AG10803 (cell line): ENCODE measurements at places on chromosomes 3 and 15.
A peak's percentile ranks its signal among the peaks of the same experiment; 100 is the strongest.

GRCh38 chr15:47404877-47405276 is 312.4 kb upstream of the SEMA6D start:
- no peak for DNase-seq

- DNase-seq, result peak; percentile 61
Observed at GRCh38 chr3:151589311-151589710, 128.4 kb upstream of the IGSF10 start.

DNA sequence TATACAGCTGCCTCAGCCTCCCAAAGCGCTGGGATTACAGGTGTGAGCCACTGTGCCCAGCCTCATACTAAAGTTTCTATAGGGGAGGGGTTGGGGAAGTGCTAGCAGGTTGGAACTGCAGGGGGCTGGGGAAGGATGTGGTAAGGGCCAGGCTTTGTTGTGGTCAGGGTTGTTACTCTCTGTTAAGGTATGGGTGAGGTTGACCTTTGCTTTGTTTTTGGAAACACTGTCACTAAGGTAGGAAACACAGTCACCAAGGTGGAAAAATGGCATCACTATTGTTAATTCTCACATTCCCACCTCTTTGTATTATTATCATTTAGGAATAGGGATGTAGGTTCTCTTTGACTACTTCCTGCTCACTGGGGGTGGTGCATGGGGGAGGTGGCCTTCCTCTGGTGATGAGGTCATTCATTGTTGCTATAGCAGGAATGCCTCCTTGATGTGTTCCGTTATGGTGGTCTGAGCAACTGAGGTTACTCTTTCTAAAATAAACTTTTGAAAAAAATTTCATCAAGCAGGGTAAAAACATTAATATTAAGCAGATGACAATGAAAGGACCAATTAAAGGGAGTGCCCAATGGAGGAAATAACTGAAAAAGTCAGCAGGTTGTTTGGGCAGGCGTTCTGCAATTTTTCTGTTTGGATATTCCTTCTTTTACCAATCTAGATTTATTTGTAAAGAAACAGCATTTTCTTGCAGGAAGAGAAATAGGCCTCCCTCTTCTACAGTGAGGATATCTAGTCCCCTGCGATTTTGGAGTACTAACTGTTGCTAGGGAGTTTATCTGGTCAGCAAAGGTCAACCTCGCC is 150.5 kb downstream of the WDR76 start:
- no peak for DNase-seq

DNA sequence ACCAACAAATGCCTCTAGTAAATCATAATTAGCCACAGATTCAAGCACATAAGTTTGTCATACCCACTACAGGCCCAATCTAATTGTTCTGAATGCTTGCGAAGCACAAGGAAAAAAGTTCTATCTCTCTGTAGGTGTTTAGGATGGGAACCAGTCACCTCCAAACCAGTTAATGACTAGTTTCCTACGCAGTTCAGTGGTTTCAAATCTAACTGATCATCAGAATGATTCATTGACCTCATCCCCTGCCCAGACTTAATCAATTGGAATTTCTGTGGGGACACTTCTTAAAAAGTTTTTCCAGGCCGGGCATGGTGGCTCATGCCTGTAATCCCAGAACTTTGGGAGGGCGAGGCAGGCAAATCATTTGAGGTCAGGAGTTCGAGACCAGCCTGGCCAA is 24.3 kb upstream of the MASP1 start:
- DNase-seq, result peak; percentile 48

DNA sequence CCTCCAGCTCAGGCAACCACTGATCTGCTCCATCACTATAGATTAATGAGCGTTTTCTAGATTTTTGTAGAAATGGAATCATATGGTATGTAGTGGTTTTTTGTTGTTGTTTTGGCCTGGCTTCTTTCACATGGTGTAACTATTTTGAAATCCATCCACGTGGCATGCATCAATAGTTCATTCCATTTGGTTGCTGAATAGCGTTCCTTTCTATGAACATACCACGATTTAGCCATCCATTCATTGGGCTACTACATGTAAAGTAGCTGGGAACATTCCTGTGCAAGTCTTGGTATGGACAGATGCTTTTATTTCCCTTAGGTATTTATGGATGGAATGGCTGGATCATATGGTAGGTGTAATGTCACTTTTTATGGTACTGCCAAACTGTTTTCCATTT is 10.7 kb upstream of the CHSY1 start:
- peak; percentile 93 for DNase-seq

DNA sequence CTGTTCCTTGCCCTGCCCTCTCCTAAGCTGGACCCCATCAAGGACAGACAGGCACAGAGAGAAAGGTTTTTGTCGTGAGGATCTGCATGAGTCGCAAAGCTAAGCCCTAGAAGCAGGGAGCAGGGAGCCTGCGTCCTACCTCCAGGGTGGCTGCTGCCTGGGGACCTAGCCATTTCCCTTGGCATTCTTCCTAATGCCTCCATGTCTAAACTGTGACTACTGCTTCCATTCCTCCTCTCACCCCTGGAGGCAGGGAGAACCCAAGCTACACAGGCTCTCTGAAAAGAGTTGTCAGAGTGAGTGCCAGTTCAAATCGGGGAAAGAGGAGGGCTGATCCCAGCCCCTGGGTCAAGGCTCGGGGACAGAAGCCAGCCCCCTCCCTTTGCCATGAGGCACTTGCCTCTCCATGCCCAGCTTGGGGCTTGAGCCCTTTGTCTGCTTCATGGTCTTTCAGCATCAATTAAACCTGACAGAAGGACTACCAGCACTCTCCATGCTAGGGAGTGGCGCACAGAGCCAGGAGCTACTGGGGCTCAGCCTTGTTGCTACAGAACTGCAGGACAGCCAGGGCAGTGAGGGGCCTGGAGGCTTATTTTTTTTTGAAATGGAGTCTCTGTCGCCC is 2.4 kb downstream of the GCHFR start:
- no peak for DNase-seq

- no peak for DNase-seq
Observed at GRCh38 chr15:41407341-41407740, 5.0 kb upstream of the NDUFAF1 start.

GRCh38 chr3:129234441-129234840 is 15.0 kb upstream of the COPG1 start:
- DNase-seq, result no peak

- no peak for DNase-seq
Observed at GRCh38 chr15:42863572-42864239, 56.9 kb downstream of the TTBK2 start.

DNA sequence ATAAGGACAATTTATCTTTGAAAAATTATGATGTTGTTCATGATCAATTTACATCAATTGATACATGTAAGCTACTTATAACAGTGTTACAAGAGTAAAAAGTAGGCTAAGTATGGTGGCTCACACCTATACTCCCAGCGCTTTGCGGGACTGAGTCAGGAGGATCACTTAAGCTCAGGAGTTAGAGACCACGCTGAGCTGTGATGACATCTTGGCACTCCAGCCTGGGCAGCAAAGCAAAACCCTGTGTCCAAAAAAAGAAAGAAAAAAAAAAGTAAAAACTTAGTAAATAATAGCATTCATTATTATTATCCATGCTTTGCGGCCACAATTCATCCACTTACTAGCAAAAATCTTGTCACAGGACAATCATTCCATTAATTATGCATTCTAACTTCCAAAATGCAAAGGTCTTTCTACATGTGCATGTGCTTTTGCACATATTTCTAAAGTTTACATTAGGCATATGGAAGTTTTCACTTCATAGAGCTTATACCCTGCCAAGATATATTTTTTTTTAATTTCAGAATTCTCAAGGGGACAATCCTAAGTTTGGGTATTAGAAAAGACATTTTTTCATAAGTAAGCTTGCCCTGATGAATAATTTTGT is 243.3 kb upstream of the RARB start:
- no peak for DNase-seq

DNA sequence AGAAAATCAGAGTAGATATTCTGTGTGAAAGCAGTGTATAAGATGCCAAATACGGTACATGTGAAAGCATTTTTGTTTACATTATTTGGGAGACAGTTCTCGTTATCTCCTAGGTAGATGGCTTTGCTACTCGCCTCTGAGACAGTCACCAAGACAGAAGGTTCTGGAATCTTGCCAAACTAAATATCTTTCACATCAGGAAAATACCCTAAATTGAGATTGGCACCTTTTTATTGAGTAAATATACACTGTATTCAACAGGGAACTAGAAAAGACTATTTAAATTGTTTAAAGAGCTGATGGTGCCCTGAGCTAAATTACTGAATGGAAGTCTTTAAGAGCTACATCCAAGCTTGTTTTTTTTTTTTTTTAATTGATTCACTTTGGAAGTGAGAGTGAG is 3.4 kb downstream of the FGD5 start:
- no peak for DNase-seq

- DNase-seq, result peak; percentile 95
Observed at GRCh38 chr3:143443851-143444331, 324.3 kb downstream of the CHST2 start.

DNA sequence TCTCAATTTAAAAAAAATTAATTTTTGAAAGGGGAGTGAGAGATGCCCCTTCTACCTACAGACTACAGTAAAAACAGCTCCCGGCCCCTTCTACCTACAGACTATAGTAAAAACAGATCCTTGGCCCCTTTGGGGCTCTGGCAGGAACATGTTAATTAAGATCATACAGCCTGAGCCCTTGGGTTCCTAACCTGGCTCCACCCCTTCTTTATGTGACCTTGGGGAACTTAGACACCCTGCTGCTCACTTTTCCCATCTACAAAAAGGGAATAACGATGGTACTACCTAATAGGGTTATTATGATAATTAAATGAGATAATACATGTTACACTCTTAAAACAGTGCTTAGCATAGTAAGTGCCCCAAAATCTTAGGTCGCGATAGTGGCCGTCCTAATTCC is 60.1 kb upstream of the SEC61A1 start:
- DNase-seq, result no peak

- peak; percentile 33 for DNase-seq
Observed at GRCh38 chr3:190435618-190436017, 14.1 kb downstream of the TMEM207 start.

GRCh38 chr3:33096093-33096868 is 665 bp downstream of the GLB1 start:
- DNase-seq, result peak; percentile 40
